ENCODE measurements at places on chromosomes 7 and 10.

GRCh38 chr10:10292501-10292900 is 725.2 kb upstream of the CELF2 start:
- no peak for DNase-seq
- H3K4me3 ChIP-seq: no peak overlapping the region
- H3K27me3 ChIP-seq: no peaks in the 10 kb centered on the region
- H3K27ac ChIP-seq: no peak overlapping the region
- H3K36me3 ChIP-seq: no peaks in the 10 kb centered on the region
- no peaks in the 10 kb centered on the region for H3K4me1 ChIP-seq

- H3K27me3 ChIP-seq: no peaks in the 10 kb centered on the region
- H3K27ac ChIP-seq: no peak overlapping the region
- DNase-seq: no peak
- H3K4me1 ChIP-seq: no peaks in the 10 kb centered on the region
Observed at GRCh38 chr10:36621346-36621745, 504.1 kb upstream of the ANKRD30A start.

DNA sequence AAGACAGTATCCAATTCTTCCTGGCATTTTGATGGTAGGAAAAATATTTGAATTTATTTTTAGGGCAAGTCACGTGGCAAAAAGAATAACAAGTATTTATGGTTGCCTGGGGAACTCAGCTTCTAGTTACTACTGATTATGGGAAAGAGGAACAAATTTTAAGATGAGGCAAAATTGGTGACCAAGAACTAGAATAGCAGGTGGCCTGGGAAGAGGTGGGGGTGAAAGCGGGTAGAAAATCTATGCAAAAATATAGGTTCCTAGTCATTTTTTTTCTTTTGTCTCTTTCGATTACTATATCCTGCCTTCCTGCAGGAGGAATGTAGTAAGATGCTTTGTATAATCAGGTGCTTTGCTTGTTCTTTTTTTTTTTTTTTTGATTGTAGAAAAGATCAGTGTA is 27.8 kb downstream of the ENTPD1 start:
- DNase-seq: no peak
- peaks cover 1% of the 10 kb centered on the region for H3K36me3 ChIP-seq
- no peak overlapping the region for H3K27ac ChIP-seq
- peaks cover 78% of the 10 kb centered on the region for H3K27me3 ChIP-seq
- H3K4me3 ChIP-seq: no peak overlapping the region
- H3K4me1 ChIP-seq: no peaks in the 10 kb centered on the region

GRCh38 chr7:50492770-50493519 is 42.8 kb upstream of the FIGNL1 start:
- H3K27me3 ChIP-seq: peaks cover 52% of the 10 kb centered on the region
- H3K27ac ChIP-seq: no peak overlapping the region
- no peaks in the 10 kb centered on the region for H3K36me3 ChIP-seq
- H3K4me3 ChIP-seq: no peak overlapping the region
- no peaks in the 10 kb centered on the region for H3K4me1 ChIP-seq
- DNase-seq: no peak

- no peaks in the 10 kb centered on the region for H3K36me3 ChIP-seq
- no peak overlapping the region for H3K4me3 ChIP-seq
- no peaks in the 10 kb centered on the region for H3K4me1 ChIP-seq
- no peak overlapping the region for H3K27ac ChIP-seq
- no peak for DNase-seq
- no peaks in the 10 kb centered on the region for H3K27me3 ChIP-seq
Observed at GRCh38 chr10:24708081-24708480, 15.6 kb downstream of the ARHGAP21 start.
